Stimulated activated CD8-positive, alpha-beta memory T cell treated with anti-CD3 and anti-CD28 coated beads, Interleukin-12 subunit alpha, Interleukin-12 subunit beta, amount 100 ng/mL, for 4 hours (primary cell): ENCODE measurements at places on chromosomes 5 and 9.

- DNase-seq = no peak
These were observed 654.4 kb upstream of the CDH6 start for GRCh38 chr5:30539004-30539634.

DNA sequence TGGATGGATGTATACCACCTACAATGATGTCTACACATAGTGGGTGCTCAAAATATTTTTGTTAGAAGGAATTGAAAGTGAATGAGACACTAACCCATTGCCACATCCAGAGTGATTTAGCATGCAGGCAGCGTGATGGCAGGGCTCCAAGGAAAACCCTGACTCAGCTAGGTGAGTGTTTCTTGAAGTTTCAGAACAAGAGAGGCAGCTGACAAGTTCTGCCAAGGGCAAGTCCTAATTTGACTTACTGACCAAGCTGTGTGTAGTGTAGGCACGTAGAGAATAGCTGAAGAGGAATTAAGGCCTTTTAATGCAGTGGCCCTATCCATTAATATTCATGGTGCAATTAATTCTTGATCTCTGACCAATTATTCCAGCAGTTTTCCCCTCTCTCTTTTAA lies 107.8 kb upstream of the ATP10B start:
- DNase-seq = no peak

- no peak for DNase-seq
These were observed 41.3 kb downstream of the ROR2 start for GRCh38 chr9:91908746-91909145.

DNA sequence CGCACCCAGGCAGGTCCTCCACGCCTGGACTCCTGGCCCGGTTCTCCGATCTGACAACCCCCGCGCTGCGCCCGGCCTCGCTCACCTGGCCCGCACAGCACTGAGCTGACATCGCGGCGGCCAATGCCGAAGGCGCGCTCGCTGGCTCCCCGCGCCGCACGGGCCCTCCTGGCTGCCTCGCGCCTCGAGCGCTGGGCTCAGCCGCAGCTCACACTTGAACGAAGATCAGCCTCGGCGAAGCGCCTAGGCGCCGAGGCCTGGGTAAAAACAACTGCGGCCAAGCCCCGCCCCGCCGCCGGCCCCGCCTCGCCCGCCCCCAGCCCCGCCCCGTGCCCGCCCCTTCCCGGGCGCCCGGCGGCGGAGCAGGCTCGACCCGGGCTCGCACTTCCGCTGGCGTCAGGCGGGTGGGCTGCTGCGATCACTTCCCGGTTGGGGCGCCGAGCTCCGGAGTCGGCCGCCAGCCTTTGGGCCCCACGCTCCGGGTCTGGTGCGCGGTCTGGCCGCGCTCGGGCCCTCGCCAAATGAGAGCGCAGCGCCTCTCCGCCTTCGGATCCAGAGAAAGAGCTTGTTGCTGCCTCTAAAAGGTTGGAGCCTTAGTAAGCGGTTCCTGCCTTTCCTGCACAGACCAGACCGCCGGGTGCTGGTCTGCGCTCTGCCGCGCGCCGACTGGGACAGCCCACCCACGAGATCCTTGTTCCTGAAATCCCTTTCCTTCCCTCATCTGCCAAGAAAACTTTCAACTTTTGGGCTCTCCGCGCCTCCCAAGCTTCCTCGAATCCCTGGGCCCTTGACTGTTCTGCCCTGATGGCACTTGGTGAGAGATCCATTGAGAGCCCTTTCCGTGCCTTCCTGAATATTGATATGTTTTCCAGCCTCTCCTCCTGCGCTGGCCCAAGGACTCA lies at the start of gene SERINC5:
Gene SERINC5, minus strand, starts transcription at position 238 of the 902 bp plus-strand sequence. Its CDS starts 126 bp downstream, at position 112.
- peak; percentile 78 for DNase-seq

GRCh38 chr5:96957254-96958049 lies 21.6 kb downstream of the LNPEP start:
- no peak for DNase-seq

DNA sequence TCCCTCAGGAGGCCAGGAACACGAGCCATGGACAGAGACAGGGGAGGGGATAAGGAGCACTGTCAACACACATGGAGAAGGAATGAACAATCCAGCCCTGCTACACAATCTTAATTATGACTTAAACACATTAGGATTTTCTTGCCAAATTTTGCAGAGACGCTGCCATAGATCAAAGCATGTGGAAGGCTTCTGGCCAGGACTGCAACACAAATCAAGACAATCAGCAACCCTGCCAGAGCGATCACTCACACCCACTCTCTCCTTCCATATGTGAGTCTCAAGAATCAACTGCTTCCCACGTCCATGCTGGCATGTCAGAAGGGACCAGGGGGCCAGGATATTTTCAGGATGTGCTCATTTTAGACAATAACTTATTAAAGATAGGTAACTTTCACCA lies 85.6 kb downstream of the ROR2 start:
- no peak for DNase-seq

GRCh38 chr9:115746496-115746895 lies 407.1 kb upstream of the PAPPA start:
- no peak for DNase-seq
